ENCODE measurements at places on chromosomes 6 and 20.

DNA sequence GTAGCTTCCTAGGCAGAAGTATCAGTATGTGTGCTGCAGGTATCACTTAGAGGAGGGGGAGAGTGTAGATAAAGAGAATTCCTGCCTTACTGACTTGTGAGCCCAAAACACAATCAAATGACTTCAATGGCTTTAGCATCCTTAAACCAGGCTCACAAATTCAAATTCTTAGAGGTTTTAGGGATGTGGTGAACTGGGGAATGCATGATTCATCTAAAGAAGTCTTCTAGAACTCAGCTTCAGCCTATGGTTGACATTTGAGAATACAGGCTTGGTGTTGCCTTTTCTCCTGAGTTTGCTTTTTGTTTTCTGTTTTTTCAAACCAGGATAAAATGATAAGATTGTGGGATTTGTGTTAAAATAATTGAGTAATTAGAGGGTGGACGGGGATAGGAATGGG, 14.4 kb downstream of the SNRPC start:
- DNase-seq, result no peak

- DNase-seq, result no peak
Observed at GRCh38 chr20:35718972-35719635, 19.9 kb downstream of the ROMO1 start.

- no peak for DNase-seq
Observed at GRCh38 chr6:167345348-167345747, 20.5 kb downstream of the TTLL2 start.

- no peak for DNase-seq
Observed at GRCh38 chr20:3283222-3283820, 44.3 kb upstream of the SLC4A11 start.

DNA sequence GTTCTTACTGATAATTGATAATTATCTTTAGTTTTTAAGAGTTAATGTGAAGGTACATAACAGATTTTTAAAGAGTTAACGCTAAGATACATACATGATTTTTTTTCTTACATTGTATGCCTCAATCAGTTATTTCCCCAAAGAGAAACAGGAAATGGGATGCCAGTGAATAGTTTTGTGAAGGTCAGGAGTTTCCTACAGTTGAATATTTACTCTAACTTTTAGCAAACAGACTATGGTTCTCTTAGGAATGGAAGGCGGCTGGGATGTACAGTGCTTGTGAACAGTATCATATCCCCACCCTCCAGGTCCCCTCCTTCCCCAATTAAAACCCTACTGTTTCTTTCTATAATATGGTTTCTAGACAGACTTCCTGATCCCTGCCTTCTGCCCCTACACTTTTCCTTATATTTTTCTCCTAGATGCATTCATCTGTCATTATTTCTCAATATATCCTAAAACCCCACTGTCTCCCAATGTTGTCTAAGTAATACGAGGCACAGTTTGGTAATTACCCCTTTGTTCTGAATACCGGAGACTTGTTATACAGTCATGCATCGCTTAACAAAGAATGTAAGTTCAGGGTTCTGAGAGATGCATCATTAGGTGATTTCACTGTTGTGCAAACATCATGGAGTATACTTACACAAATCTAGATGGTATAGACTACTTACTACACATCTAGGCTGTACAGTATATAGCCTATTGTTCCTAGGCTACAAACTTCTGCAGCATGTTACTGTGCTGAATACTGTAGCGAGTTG, 29.2 kb downstream of the SLC35A1 start:
- DNase-seq, result no peak

DNA sequence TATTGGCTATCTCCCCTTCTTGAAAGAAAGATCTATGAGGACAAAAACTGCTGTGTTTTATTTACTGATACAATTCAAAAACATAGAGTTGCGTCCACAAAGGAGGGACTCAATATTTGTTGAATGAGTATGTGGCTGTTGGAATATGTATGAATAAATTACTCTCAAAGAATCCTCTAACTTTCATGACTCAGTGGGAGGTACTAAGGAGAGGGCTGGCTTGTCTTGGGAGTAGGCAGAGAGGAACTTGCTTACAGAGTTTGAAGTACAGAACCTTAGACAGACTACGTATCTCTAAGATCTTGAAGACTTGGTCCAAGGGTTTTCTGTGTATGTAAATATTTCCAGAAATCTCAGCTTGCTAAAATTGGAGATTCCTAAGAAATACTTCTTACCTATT, 504.0 kb upstream of the PTCHD4 start:
- DNase-seq, result no peak

DNA sequence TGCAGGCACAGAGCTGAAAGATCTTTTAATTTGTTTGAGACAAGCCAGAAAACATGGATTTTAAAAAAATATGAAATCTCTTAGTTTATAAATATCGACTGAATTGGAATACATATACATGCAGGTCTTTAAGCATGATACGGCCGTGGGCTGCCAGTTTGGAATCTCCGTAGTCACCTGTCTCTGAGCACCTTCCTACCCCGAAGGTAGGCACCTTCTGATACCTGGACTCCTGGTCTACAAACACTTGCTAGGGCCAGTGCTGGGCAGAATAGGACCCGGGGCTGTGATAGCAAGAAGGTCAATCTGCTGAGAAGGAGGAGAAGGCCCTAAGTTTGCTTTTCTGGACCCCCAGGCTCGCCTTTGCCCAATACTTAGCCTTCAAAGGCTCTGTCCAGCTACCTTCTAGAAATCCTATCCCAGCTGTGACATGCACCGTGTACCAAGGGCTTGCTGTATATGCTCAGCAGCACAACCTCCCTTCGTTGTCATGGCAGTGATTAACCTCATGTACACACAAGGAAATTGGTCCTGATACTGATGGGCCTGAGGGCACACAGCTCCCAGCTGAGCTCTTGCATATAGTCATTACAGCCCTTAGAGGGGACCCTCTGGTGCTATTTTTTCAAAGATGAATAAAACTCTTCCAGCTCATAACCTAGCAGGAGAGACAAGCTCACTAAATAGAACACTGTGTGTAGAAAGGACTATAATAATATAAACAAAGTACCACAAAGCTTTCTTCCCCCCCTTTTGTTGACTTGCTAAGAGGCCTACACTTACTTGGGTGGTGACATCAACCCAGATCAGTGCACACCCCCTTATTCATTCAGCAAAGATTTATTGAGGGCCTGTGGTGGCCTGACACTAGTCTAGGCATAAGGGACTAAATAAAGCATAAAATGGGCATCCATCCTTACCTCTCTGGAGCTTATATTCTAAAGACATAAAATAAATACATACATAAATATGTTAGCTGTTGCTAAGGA, 17.7 kb downstream of the SNPH start:
- DNase-seq, result no peak

DNA sequence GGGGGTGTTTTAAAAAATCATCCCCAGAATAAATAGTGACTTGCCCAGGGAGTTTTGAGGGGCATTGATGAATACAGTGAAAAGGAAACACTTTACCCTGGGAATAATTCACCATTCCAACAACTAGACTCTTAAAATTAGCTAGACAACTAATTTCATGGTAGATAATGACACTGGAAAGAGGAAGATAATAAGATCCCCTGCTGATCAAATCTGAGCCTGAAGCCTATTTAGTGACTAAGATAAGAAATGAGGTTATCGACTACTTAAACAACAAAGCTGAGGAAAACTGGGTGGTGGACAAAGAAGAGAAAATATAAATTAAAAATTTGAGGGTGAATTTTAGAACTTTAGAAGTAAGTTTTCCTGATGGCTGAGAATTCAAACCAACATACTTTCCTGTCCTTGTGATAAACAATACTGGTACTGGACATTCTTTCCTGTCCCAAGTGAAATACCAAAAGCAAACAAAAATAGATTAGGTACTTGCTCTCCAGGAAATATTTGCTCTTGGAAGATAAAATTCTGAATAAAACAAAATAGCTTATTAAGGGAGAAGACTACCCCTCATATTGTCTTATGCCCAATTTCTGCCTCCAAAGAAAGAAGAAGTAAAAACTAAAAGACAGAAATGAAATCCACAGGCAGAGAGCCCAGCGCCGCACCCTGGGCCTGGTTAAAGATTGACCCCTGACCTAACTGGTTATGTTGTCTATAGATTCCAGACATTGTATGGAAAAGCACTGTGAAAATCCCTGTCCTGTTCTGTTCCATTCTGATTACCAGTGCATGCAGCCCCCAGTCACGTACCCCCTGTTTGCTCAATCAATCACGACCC, 64.0 kb upstream of the ADGRF4 start:
- no peak for DNase-seq

- no peak for DNase-seq
Observed at GRCh38 chr6:158048589-158048988, 66.9 kb downstream of the SYNJ2 start.

- DNase-seq, result peak; percentile 26
Observed at GRCh38 chr6:217048-217659, 75.1 kb upstream of the DUSP22 start.

- no peak for DNase-seq
Observed at GRCh38 chr6:40543776-40544175, 43.4 kb downstream of the LRFN2 start.

DNA sequence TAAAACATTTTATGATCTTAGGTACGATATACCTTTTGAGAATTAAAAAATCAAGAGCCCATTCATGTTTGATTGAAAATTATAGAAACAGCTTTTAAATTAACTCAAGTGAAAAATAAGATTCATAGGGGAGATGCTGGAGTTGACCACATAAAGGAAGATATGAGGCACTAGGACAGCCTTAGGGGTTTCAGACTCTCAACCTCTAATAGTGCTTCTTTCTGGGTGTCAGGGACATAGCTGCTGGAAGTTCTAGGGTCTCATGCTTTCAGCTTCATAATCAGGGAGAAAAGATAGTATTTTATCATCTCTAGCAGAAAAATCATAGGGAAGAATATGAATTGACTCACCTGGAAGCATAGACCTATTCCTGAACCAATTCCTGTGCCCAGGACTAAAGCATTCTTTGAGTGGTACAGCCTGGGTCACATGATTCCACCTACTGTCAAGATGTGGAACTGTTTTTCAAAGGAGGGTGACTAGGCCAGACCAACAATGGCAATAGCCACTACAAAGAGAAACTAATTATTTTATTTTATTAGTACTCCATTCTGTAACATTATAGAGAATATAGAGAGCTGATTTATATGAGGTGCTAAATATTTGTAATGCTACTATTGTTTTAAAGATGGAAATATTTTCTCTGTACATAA, 27.8 kb upstream of the CENPW start:
- DNase-seq, result no peak

DNA sequence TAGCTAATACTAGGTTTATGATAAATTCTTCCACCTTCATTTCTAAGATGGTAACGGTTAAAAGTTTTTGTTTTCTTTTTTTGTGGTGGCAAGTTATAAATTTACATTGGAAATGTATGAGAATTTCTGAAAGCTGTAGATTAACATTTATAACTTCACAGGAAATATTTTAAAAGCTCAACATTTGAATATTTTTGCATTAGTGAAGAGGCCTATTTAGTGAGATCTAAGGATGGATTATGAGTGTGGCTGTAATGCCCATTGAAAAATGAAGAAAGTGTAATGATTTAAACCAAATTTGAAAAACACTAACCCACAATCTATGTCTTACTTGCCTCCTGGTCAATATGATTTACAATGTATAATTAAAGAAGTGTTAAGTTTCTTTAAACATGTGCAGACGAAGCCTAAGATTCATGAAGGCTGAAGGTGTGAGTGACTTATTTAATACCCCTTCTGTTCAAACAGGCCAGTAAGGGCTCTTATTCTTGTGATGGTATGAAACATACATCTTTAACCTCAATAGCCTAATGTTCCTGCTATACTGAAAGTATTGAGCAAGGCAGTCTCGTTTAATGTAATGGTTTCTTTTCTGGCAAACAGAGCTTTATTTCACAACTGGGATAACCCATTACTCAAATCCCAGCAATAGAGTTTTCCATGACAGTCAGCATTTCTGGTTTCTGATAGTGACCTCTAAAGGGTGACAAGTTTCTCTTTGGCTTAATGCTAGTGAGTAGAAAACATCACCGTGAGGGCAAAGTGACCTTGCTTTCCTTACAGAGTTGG, 13.2 kb downstream of the HDGFL1 start:
- no peak for DNase-seq

DNA sequence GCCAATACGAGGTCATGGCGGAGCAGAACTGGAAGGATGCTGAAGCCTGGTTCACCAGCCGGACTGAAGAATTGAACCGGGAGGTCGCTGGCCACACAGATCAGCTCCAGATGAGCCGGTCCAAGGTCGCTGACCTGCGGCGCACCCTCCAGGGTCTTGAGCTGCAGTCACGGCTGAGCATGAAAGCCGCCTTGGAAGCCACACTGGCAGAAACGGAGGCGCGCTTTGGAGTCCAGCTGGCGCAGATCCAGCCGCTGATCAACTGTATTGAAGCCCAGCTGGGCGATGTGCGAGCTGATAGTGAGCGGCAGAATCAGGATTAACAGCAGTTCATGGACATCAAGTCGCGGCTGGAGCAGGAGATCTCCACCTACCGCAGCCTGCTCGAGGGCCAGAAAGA, 296.9 kb downstream of the OGFRL1 start:
- DNase-seq, result no peak

GRCh38 chr20:40633123-40633850, 55.7 kb downstream of the MAFB start:
- no peak for DNase-seq

- peak; percentile 94 for DNase-seq
Observed at GRCh38 chr20:47258745-47259695, 97.5 kb downstream of the ZMYND8 start.

- no peak for DNase-seq
Observed at GRCh38 chr6:47251396-47251795, 58.3 kb downstream of the TNFRSF21 start.

DNA sequence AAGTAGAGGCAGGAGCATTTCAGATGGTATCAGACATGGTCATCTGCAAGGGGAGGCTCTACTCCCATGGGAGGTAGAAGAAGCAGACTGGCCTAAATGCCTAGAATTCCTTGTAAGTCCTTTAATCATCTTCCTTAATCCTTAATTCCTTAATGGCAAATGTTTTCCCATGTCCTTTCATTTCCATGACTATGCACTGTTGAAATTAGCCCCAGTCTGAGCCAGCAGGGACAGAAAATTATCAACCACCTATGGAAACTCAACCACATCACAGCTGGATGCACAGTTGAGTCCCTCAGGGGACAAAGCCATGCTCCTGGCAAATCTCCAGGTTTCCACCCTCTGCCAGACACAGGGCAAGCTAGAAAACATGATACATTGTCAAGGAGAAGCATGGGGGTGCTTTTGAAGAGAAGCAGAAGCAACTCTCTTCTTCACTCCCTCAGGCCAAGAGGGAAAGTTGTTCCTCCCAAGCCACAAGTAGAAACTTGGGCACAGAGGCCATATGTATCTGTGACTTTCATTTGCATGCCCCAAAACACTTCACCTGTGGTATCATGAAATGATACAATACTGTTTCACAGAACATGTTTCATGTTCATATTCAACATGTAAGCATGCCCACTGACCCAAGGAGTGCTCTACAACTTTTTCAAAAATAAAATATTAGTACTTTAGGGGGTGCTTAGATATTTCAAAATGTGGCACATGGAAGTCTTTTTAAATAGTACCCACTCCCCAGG, 683.6 kb downstream of the KIF16B start:
- no peak for DNase-seq

- no peak for DNase-seq
Observed at GRCh38 chr6:9103876-9104521, 668.7 kb upstream of the SLC35B3 start.
